Stimulated activated CD4-positive, alpha-beta T cell treated with anti-CD3 and anti-CD28 coated beads, Interleukin-4, amount 100 ng/mL, for 4 hours (primary cell): ENCODE measurements at places on chromosomes 5 and 9.

DNA sequence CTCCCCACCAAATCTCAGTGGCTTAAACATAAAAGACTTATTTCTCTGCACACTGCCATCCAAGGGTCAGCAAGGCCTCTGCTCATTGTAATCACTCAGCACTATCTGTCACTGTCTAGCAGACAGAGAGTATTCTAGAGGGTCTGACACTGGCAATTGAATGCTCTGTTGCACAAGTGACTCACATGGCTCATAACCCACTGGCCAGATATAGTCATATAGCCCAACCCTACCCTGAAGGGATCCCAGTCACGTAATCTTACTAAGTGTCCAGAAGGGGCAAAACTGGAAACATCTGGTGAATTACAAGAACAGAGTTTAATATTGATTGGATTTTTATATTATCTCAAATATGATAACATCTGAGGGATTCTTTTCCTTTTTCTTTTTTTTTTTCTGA is 80.7 kb downstream of the TSSK1B start:
- no peak for DNase-seq

GRCh38 chr9:84303061-84303460 is 37.5 kb downstream of the SLC28A3 start:
- DNase-seq = no peak

GRCh38 chr9:13929013-13929412 is 384.9 kb downstream of the NFIB start:
- no peak for DNase-seq

DNA sequence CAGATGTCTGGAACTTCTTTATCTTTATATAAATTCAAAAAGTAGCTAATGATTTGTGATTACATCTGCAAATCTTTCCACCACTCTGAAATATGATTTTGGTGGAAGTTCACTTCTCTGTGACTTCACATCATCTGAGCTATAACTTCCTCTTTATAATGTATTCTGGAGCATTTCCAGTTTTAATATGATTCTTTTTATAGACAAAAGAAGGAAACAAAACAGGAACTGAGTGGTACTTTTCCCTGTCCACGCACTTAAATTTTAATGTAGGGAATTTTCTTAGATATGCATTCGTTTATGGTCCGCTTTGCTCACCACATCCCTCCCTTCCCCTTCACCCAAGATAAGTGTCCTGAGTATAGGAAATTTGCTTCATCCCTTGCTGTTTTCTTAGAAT is 333.5 kb downstream of the CHSY3 start:
- DNase-seq = no peak
